ENCODE measurements at places on chromosomes 16 and 17. TPM values are rescaled to one million over a fixed set of nuclear protein-coding genes. Genes with fewer than 3 reads are reported as not detected.

- H3K36me3 ChIP-seq, result peaks cover 37% of the 10 kb centered on the region
- DNase-seq, result no peak
- H3K27me3 ChIP-seq, result no peaks in the 10 kb centered on the region
- H3K4me3 ChIP-seq, result no peak overlapping the region
Observed at GRCh38 chr17:32159586-32160438, 17.5 kb downstream of the RHOT1 start.

- no peak overlapping the region for H3K4me3 ChIP-seq
- no peaks in the 10 kb centered on the region for H3K36me3 ChIP-seq
- no peak overlapping the region for H3K27ac ChIP-seq
- DNase-seq, result no peak
- peaks cover 3% of the 10 kb centered on the region for H3K4me1 ChIP-seq
Observed at GRCh38 chr17:72534776-72535175, 414.0 kb downstream of the SOX9 start.

GRCh38 chr16:87007907-87008306 is 309.3 kb downstream of the C16orf95 start:
- H3K27ac ChIP-seq, result no peak overlapping the region
- H3K4me1 ChIP-seq, result no peaks in the 10 kb centered on the region
- H3K4me3 ChIP-seq, result no peak overlapping the region
- H3K27me3 ChIP-seq, result no peaks in the 10 kb centered on the region
- no peak for DNase-seq

DNA sequence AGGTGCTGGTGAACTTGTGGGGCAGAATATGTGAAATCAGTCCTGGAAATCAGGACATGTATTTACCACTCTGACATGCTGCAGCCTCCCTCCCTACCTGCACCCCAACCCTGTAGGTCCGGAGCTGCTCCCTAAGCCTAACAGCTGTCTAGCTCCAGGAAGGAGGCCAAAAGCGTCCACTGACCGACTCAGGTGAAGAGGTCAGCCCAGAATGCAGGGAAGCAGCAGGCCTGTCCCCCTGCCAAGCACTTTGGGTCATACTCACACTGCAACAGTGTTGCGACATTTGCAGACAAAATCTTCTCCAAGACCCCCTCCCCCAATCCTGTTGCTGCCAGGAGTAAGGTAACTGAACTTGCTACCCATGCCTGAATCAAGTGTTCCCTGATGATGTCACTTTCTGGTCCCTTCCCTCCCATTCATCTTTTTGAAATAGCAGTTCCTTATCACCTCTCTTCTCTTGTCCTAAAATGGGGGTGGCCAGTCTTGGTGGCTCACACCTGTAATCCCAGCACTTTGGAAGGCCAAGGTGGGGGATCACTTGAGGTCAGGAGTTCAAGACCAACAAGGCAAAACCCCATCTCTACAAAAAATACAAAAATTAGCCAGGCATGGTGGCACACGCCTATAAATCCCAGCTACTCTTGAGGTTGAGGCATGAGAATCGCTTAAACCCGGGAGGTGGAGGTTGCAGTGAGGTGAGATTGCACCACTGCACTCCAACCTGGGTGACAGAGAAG is 1.3 kb upstream of the ACLY start:
- H3K27ac ChIP-seq, result peak overlapping the region; percentile 86
- peak; percentile 81 for DNase-seq
- peak overlapping the region; percentile 84 for H3K4me3 ChIP-seq
- H3K27me3 ChIP-seq, result no peaks in the 10 kb centered on the region
- peaks cover 7% of the 10 kb centered on the region for H3K4me1 ChIP-seq

DNA sequence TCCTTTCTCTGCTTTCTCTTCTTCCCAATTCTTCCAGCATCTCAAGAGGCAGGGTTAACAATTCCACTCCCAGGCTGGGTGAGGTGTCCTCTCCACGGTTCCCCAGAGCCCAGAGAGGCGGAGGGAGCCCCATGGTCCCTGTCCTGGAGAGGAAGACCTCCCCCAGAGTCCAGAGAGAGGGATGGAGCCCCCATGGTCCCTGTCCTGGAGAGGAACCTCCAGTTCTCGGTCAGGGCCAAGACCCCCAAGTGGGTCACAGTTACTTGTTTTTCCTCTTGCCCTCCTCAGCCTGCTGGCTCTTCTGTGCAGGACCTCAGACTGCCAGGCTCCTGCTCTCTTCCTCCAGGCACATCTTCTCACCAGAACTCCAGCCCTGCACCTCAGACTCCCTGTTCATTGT is 135.2 kb downstream of the RPTOR start:
- no peak overlapping the region for H3K4me3 ChIP-seq
- H3K4me1 ChIP-seq, result no peaks in the 10 kb centered on the region
- DNase-seq, result peak; percentile 68
- H3K27ac ChIP-seq, result no peak overlapping the region
- H3K27me3 ChIP-seq, result no peaks in the 10 kb centered on the region

DNA sequence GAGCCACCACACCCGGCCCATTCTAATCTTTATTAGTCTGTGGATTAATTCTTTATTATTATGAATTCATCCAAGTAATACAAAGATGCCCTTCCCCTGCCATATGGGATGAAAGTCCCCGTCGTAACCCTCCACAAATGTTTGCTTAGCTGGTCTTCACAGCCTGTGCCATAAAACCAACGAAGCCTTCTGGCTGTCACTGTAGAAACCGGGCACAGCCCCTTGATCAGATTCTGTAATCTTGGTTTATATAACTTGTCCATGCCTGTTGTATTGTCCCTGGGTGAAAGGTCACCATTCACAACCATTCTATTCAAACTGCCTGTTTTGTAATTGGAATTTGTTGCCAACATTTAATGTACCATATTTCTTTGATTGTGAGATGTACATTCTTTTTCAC is 66.5 kb downstream of the ATP2C2 start:
- no peaks in the 10 kb centered on the region for H3K36me3 ChIP-seq
- H3K27ac ChIP-seq, result no peak overlapping the region
- H3K27me3 ChIP-seq, result peaks cover 8% of the 10 kb centered on the region
- no peaks in the 10 kb centered on the region for H3K4me1 ChIP-seq

- H3K4me1 ChIP-seq, result peaks cover 7% of the 10 kb centered on the region
- H3K36me3 ChIP-seq, result no peaks in the 10 kb centered on the region
- no peak overlapping the region for H3K4me3 ChIP-seq
- H3K27me3 ChIP-seq, result no peaks in the 10 kb centered on the region
- H3K27ac ChIP-seq, result no peak overlapping the region
Observed at GRCh38 chr16:75267631-75268264, 16.3 kb upstream of the BCAR1 start.

GRCh38 chr17:40362696-40363110 is 1.8 kb downstream of the GJD3 start:
- DNase-seq, result peak; percentile 98
- no peaks in the 10 kb centered on the region for H3K36me3 ChIP-seq
- H3K27me3 ChIP-seq, result peaks cover 15% of the 10 kb centered on the region
- H3K4me1 ChIP-seq, result no peaks in the 10 kb centered on the region
- H3K4me3 ChIP-seq, result peak overlapping the region; percentile 68

Gene PRAC1
- total RNA-seq, result not detected

Gene CASKIN1
- total RNA-seq, result 7.0 TPM

Gene GAN
- total RNA-seq, result 22.1 TPM

Gene ZPBP2
- not detected for total RNA-seq
